ENCODE measurements at places on chromosomes 1 and 21. TPM values are rescaled to one million over a fixed set of nuclear protein-coding genes. Genes with fewer than 3 reads are reported as not detected.

Gene YBEY
- 14.4 TPM for total RNA-seq

Gene OLIG2
- total RNA-seq = not detected

Gene RGS16
- total RNA-seq = 49.8 TPM

Gene FCRL1
- total RNA-seq = not detected

Gene OR2T29
- total RNA-seq = not detected

Gene C1orf115
- total RNA-seq = 0.73 TPM

Gene CCNL2
- total RNA-seq = 96.0 TPM

Gene CRNN
- total RNA-seq = not detected

Gene DNASE2B
- not detected for total RNA-seq

Gene SUCO
- 20.6 TPM for total RNA-seq

Gene FMO4
- 1.4 TPM for total RNA-seq

Gene EDN2
- total RNA-seq = not detected

Gene FMO1
- not detected for total RNA-seq

Gene TMEM81
- 3.3 TPM for total RNA-seq

Gene NRIP1
- total RNA-seq = 5.4 TPM

Gene KLF17
- not detected for total RNA-seq

Gene NTPCR
- total RNA-seq = 45.0 TPM

Gene CFHR2
- total RNA-seq = not detected

Gene AHCTF1
- total RNA-seq = 40.3 TPM

Gene CFAP141
- not detected for total RNA-seq

Gene S100A5
- total RNA-seq = 4.0 TPM

Gene ARHGEF11
- total RNA-seq = 1.8 TPM

Gene KCNAB2
- total RNA-seq = 196 TPM

Gene CITED4
- 2.1 TPM for total RNA-seq

Gene CFAP107
- total RNA-seq = not detected

Gene PLA2G2F
- not detected for total RNA-seq

Gene IQCC
- total RNA-seq = 4.5 TPM

Gene ZNF326
- total RNA-seq = 17.2 TPM

Gene LPAR3
- total RNA-seq = 0.83 TPM

Gene TCEA3
- 4.5 TPM for total RNA-seq

Gene MYOC
- total RNA-seq = not detected

Gene GCSAML
- not detected for total RNA-seq

Gene WNT2B
- total RNA-seq = 0.05 TPM

Gene ORC1
- 43.0 TPM for total RNA-seq

Gene FAM3B
- total RNA-seq = not detected

Gene TMEM51
- not detected for total RNA-seq

Gene LCE1C
- total RNA-seq = not detected

Gene TINAGL1
- not detected for total RNA-seq

Gene MASP2
- not detected for total RNA-seq

Gene NDUFV3
- total RNA-seq = 16.1 TPM

Gene KCNA3
- total RNA-seq = 25.2 TPM

Gene FBXO2
- 1.8 TPM for total RNA-seq

Gene NSL1
- 39.8 TPM for total RNA-seq

Gene ITLN2
- total RNA-seq = not detected

Gene TNFRSF18
- total RNA-seq = 387 TPM

Gene COL11A1
- not detected for total RNA-seq

Gene FCAMR
- not detected for total RNA-seq

Gene CHI3L1
- total RNA-seq = not detected

Gene C1orf94
- not detected for total RNA-seq

Gene DIRAS3
- not detected for total RNA-seq

Gene SEMA4A
- 75.1 TPM for total RNA-seq
